B cell (primary cell): ENCODE measurements at places on chromosomes 3 and 15. TPM values are rescaled to one million over a fixed set of nuclear protein-coding genes. Genes with fewer than 3 reads are reported as not detected.

TMEM158 gene
- not detected in 2 replicates for total RNA-seq

SPSB4 gene
- not detected in 2 replicates for total RNA-seq

MAGI1 gene
- total RNA-seq = 0.22 TPM in 1 of 2 replicates, not detected in the other

TM6SF1 gene
- total RNA-seq = 1.4 and 1.6 TPM in 2 replicates

CILP gene
- 0.36 and 0.52 TPM in 2 replicates for total RNA-seq

CYP11A1 gene
- not detected in 2 replicates for total RNA-seq

TGM4 gene
- not detected in 2 replicates for total RNA-seq

SPINT1 gene
- 14.4 and 18.2 TPM in 2 replicates for total RNA-seq

BFSP2 gene
- 0.70 and 1.6 TPM in 2 replicates for total RNA-seq

EXOG gene
- total RNA-seq = 36.8 and 38.3 TPM in 2 replicates

MON1A gene
- total RNA-seq = 5.6 and 6.6 TPM in 2 replicates

ANKRD34C gene
- not detected in 2 replicates for total RNA-seq
